ENCODE measurements at places on chromosomes 7 and 10.

DNA sequence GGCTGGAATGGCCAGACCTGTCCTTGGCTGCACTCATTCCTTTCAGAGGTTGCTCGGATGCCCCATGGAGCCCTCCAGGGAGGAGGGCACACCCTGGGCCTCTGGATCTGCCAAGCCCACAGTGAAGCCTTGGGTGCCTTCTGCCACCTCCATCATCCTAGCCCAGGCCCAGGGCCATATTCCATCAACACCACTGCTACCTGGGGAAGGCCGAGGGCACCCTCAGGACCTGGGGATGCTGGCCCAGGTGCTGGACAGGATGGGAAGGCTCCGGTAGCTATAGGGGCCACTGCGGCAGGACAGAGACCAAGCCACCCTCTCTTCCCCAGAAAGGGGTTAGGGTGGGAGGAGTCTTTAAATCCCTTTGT, 810 bp downstream of the OPN4 start:
- no peak for DNase-seq

- no peak for DNase-seq
Observed at GRCh38 chr10:28986117-28986792, 302.6 kb upstream of the LYZL1 start.

DNA sequence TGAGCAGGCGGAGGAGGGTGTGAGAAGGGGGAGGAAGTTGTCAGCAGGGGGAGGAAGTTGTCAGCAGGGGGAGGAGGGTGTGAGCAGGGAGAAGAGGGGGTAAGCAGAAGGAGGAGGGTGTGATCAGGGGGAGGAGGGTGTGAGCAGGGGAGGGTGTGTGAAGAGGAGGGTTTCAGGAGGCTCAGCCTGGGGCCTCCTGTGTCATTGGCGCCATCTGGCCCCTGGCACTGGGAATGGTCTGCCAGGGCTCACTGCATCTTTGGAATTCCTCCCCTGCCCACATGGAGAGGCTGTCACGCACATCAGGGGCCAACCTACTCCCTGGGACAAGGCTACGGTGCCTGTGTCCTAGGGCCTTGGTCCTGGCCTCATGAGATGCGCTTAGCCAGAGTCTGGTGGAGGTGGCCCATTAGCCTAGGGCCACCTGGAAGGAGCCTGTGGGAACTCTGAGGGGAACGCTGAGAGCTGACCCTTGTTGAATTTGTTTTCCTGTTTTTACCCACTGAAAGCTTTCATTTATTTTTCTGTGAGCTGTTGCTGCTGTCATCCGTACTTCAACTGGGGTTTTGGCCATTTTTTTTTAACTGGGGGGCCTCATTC, 18.0 kb downstream of the CAMK2B start:
- DNase-seq = no peak

- no peak for DNase-seq
Observed at GRCh38 chr7:44201813-44202212, 1.0 kb downstream of the YKT6 start.

DNA sequence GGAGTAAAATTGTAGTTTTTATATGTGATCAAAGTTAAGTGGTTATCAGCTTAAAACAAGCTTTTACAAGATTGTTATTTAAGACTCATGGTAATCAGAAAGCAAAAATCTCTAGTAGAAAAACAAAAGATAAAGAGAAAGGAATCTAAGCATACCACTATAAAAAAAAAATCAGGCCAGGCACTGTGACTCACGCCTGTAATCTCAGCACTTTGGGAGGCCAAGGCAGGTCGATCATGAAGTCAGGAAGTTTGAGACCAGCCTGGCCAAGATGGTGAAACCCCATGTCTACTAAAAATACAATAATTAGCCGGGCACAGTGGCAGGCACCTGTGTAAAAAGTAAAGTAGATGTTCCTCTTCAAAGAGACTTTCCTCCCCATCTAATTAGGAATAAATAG, 265.9 kb upstream of the NRP1 start:
- no peak for DNase-seq

GRCh38 chr10:131777921-131778320, 122.9 kb upstream of the PPP2R2D start:
- DNase-seq = no peak

DNA sequence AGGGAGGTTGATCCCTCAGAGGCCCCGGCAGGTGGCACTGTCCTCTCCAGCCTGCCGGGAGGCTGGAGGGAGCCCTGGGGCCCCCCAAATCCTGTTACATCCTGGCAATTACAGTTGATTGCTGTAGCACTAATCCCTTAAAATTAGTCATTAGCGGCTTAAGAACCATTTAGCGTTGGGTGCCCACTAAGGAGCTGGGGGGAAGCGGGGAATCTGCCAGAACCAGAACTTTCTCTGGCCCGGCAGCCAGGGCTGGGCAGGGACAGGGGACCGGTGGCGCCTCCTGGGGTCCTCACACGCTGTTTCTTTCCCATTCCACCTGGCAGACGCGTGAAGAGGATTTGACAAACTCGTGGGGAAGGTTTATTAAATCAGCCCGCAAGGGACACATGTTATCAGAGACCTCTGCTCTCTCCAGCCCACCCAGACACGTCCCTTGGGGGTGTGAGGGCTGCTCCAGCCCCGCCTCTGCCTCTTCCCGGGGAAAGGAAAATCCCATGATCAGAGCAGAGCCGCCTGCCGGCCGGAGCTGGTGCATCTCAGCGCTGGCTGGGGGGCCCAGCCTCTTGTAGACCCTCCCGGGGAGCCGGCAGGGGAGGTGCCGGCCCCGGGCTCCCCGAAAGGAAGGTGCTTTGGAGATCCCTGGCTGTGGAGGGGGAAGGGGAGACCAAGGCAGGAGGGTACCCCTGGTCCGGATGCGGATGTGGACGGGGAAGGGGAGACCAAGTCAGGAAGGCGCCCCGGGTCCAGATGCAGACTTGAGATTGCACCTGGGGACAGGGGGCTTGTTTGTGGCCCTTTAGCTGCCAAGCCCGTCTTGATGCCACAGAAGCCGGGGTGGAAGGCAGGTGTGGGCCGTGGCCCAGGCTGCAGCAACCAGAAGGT, 142.7 kb downstream of the ELFN1 start:
- DNase-seq = no peak

- DNase-seq = no peak
Observed at GRCh38 chr7:2200584-2200980, 32.2 kb downstream of the MAD1L1 start.

All from stimulated activated CD8-positive, alpha-beta memory T cell treated with anti-CD3 and anti-CD28 coated beads, Interleukin-7, amount 100 ng/mL, for 24 hours (primary cell).